ENCODE measurements at places on chromosomes 4 and X.

GRCh38 chr4:168386002-168386401, 67.5 kb upstream of the DDX60 start:
- peak; percentile 67 for DNase-seq

GRCh38 chrX:124254611-124255010, 77.8 kb upstream of the TEX13D start:
- no peak for DNase-seq

DNA sequence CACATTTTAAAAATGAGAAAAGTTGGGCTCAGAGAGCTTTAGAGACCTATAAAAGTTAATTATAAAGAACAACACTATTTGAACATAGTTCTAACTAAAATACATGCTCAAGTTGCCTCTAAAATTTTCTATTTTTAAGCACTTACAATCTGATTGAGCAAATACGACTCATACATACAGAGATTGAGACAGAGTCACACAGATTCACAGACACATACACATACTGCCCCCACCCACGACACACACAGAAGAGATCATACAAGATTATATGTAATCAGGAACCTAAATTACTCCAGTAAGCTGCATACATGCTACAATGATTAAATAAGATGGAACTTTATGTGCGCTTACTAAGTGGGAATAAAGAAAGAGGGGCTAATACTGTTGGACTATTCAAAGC, 2.7 kb upstream of the ASB5 start:
- DNase-seq = no peak

- no peak for DNase-seq
These were observed 101.6 kb upstream of the PPARGC1A start for GRCh38 chr4:23991444-23991843.

DNA sequence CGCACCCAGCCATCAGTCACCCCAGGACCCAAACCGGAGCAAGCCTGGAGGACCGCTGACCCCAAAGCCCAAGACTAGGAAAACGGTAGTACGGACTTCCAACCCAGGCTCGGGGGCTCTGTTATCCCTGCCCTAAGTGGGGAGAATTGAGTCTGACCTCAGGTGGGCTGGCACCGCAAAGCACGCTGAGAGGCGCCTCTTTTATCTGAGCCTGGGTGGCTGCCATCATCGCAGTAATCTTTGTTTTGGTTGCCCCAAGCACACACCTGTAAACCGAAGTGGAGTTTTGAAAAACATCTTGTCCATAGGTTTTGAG, 894 bp upstream of the SH3RF1 start:
- DNase-seq = no peak

GRCh38 chr4:183507925-183508696, 3.3 kb downstream of the ING2 start:
- no peak for DNase-seq

DNA sequence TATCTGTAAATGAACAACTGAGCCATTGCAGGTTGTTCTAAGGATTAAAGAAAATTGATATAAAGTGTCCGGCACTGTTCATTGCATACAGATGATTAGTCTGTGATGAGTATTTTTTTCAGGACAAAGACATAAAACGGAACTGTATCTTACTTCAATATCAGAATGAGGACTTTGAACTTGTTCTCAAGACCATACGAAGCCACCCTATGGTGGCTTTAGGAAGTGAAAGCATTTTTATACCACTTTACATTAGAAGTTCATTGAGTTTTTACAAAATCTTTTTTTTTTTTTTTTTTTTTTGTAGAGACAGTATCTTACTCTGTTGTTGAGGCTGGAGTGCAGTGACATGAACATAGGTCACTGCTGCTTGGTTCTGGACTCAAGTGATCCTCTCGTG, 45.2 kb upstream of the TRIM2 start:
- no peak for DNase-seq

- DNase-seq = no peak
These were observed 101.6 kb upstream of the MAP9 start for GRCh38 chr4:155478336-155478835.

GRCh38 chr4:15001248-15001868, 923 bp upstream of the CPEB2 start:
- peak; percentile 95 for DNase-seq

- peak; percentile 22 for DNase-seq
These were observed 48.6 kb downstream of the ACOX3 start for GRCh38 chr4:8391972-8392371.

DNA sequence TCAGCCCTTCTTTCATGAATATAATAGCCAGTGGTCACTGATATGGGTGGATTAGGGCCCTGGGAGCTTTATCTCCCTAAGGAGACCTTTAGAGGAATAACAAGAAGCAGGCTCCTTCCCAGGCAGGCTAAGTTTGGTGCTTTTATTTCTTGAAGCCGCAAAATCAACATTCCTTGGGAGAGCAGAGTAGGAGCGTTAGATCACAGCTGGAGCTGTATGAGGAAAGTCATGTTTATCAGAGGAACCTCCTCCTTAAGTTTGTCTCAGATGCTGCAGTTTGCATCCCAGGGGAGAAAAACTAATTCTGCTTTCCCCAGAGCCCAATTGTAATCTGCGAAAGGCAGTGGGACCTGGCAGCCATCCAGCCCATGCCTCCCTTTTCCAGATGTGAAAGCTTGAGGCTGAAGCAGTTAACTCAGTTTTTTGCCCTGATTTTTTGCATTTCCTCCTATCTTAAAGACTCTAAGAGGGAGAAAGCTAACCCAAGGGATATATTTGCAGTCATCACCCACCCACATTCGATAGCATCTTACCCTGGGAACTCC, 186.0 kb upstream of the FRMPD4 start:
- DNase-seq = no peak

- no peak for DNase-seq
These were observed 68.6 kb upstream of the QRFPR start for GRCh38 chr4:121449416-121449815.

- no peak for DNase-seq
These were observed 55.6 kb downstream of the NBDY start for GRCh38 chrX:56784666-56785065.

DNA sequence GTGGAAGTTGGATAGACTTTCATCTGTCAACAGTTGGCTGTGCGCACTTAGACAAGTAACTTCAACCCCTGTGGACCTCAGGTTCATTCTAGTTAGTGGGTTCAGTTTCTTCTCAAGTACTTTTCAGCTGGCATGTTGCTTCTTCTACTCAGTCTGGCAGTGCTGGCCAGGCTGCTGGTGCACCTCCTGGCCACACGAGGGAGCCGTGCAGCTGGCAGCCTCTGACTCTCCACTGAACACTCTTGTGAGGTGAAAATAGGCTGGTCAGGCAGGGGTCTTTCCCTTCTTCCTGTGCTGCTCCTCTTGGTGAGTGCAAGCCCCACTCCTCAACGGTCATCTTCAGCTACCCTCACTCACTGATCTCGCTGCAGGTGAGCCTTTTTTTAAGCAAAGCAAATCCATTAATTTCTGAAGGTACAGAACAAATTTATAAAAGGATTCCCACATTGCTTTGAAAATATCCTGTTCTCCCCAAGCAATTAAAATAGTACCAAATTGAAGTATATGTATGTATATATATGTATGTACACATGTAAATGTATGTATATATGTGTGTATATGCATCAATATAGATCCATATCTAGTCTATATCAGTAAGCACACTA, 30.6 kb downstream of the LONRF3 start:
- DNase-seq = peak; percentile 60

GRCh38 chr4:158238575-158238974, 28.3 kb downstream of the TMEM144 start:
- no peak for DNase-seq

DNA sequence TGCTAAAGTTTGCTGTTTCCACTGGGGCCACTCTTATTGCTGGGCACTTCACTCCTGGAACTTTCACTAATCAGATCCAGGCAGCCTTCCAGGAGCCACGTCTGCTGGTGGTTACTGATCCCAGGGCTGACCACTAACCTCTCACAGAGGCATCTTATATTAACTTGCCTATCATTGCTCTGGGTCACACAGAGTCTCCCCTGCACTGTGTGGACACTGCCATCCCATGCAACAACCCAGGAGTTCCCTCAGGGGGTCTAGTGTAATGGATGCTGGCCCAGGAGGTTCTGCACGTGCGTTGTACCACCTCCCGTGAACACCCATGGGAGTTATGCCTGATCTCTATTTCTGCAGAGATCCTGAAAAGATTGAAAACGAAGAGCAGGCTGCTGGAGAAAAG, 41.8 kb upstream of the IQSEC2 start:
- no peak for DNase-seq

- no peak for DNase-seq
These were observed 435.3 kb downstream of the ZIC3 start for GRCh38 chrX:138001226-138001625.

DNA sequence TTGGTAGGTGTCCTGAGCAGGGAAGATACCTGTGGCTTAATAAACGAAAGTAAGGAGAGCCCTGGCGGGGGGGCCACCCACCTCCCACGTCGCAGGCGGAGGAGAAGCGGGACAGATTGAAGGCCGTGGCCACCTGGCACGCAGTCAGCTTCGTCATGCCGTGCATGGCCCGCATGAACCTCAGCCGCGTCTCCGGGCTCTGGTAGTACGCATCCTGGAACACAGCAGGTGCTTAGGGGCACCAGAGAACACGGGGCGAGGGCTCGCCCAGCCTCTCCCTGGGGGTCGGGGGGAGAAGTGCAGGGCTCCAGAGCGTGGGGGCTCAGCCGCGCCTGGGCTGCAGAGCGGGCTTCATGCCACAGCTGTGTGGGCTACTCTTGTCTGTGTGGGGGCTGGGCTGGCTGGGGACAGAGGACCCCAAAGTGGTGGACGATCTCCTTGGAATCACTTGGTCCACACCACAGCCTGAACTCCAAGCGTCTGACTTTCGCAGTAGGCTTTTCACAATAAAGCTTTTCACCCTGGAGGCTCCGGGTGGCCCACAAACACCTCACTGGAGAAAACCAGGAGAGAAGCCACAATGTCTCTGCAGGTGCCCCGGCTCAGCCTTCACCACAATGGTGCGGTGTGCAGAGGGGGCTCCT, 27.1 kb upstream of the SLC25A6 start:
- no peak for DNase-seq

DNA sequence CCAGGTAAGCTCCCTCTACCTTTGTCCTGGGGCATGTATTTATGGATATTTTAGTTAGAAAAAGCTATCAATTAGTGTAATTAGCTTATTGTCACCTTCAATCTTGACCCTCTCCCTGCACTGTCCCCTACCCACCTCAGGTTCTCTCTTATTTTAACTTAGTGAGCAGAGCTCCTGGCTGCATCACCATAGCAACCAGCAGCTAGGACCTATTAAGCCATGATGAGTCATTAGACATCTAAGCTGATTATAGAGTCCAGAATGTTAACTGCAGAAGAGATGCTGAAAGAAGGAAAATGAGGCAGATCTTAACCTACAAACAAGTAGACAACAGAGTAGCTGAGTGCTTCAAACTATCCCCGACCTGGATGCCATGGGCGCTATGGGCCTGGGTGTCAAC, 36.6 kb downstream of the MAGEE2 start:
- no peak for DNase-seq

DNA sequence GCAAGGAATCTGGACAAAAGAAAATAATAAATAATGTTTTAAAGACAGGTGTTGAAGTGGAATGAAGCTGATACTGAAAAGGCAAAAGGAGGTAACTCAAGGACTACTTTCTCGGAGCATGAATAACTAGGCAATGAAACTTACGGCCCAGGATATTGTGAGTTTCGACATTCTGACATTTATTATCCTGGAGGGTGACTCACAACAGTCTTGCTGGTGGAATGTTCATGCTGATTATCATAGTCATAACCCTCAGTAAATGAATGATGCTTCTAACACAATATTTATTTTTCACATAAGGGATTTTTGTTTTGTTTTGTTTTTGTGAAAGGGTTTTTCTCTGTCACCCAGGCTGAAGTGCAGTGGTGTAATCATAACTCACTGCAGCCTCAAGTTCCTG, 147.0 kb upstream of the HPGD start:
- peak; percentile 55 for DNase-seq

- no peak for DNase-seq
These were observed 64.5 kb upstream of the WDR1 start for GRCh38 chr4:10180927-10181744.

DNA sequence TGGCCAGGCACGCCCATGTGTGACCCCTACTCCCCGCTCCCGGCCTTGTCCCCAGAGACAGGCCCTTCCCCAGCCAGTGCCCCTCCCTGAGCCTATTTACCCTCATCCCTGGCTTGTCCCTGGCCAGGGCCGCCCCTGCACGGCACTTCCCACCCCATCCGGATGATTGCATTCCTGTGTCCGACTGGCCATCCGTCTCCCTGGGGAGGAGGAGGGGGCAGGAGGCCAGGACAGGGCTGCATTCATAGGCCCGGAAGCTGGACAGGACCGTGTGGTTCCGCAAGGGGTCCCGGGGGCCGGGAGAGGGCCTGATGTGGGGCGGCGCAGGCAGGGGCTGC, 22.8 kb downstream of the CTBP1 start:
- no peak for DNase-seq

DNA sequence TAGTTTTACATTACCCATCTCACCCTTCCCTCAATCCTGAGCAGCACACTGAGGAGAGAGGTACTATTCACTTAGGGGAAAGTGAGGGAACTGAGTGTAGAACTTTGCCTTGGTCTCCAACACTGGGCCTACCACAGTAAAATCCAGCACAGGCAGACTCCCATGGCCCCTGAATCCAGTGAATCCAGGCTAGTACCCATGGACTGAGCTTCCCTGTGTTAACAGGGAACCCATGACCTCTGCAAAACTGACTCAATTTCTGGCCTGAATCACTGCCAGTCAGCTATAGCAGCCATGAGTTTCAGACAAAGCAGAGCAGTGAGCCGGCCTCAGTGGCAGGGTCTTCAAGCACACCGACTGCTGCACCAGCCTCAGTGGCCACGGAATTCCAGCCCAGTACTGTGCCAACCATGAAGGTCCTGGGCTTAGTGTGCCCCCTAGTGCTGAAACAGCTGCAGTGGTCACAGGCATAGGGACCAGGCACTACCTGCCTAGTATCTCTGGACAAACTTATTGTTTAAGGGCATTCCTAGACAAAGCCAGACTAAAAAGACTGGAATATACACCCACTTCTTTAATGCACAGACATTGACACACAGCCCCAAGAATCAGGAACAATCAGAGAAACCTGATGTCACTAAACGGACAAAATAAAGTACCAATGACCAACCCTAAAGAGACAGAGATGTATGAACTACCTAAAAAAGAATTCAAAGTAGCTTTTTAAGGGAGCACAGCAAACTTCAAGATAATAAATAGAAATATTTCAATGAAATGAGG, 127.4 kb upstream of the RPL34 start:
- DNase-seq = peak; percentile 28

DNA sequence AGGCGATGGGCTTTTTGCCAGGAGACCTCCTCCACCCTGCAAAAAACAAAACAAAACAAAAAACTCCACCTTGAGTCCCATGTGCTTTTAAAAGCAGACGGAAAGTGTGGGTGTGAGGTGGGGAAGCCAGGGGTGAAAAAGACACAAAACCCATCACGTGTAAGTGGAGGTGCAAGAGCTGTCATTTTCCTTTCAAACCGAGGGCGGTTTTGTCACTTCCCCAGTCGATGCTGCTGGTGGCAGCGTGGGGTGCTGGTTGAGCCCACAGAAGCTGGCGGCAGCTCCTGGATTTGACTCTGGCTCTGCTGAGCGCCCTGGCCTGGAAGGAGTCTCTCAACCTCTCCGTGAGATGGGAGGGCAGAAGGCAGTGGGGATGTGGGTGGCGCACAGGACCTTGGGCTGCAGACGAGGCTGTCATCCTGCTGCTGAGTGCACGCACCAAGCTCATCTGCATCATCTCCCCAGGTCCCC, 110.0 kb downstream of the PSAPL1 start:
- no peak for DNase-seq

Data from astrocyte of the hippocampus (primary cell).